Muscle of back (tissue), 13 donors: ENCODE measurements at places on chromosomes 1 and 21.
A peak's percentile ranks its signal among the peaks of the same experiment; 100 is the strongest.

DNA sequence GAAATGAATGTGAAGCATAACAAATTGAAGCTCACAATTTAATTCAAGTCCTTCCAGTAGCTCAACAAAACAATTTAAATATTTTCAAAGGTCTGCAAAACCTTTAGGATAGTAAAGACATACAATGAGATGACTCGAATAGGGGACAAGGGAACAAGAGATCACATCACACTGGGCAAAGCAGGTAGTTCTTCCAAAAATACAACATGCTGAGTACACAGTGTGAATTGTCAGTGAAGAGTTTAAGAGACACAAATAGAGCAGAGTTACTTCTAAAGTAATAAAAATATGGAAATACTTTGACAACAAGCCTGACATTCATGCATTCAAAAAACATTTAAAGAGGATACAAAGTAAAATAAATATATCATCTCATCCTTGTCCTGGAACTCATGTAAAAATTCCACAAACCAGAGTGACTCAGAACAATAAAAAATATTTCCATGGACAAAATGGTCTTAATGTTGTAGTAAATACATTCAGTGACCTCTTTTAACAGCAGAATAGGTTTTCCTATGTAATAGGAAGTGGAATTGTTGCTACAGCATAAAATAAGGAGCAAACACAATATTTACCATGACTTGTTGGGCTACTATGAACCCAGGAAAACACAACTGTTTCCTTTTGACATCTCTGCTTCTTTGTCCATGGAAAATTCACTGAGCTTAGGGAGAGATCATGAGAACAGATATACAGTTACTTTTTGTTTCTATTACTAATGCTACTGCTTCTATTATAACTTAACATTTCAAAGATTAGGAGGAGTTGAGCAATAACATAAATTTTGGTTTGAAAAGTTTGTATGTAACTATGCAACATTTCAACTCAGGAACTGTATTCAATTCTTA is 83.7 kb upstream of the BCL10 start:
- DNase-seq = no peak

- no peak for DNase-seq
Observed at GRCh38 chr1:60857851-60858250, 224.5 kb upstream of the NFIA start.

- DNase-seq = no peak
Observed at GRCh38 chr1:234933475-234933874, 195.2 kb downstream of the TOMM20 start.

- DNase-seq = no peak
Observed at GRCh38 chr1:212305342-212305741, 20.1 kb downstream of the PPP2R5A start.

GRCh38 chr21:23475281-23476219 is 2131.7 kb downstream of the MRPL39 start:
- peak; percentile 16 for DNase-seq

DNA sequence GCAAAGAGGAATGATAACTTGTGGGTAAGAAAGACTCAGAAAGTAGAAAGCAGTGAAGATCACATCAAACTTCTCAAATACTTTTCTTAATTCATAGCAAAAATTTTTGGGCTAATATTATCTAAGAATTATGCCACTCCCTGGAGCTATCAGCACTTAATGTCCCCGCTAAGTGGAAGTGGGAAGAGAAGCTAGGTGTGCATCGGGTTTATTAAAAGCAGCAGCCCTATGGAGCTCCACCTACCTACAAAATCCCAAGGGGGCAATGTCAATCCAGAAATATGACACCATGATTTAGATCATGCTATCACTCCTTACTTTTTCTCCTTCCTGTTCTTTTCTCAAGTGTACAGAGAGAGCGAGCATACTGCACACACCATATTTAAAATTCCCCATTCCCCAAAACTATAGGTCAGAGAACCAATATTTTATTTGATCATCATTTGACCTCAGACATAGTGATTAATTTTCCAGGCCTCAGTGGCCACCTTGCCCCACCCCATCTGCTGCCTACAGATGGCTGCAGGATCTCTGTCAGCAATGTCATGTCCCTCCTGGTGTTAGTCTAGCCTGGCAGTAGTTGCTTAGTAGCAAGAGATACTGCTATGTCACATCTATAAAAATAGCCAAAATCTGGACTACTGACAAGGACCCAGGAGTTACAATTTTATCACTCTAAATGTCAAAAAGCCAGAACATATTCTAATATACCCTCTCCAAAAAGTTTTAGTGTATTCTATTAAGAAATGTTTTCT is 66.6 kb downstream of the MAP3K21 start:
- DNase-seq = no peak
